ENCODE measurements at places on chromosomes 5 and 9.

GRCh38 chr5:83006683-83007283, 70.4 kb downstream of the TMEM167A start:
- no peak for DNase-seq

DNA sequence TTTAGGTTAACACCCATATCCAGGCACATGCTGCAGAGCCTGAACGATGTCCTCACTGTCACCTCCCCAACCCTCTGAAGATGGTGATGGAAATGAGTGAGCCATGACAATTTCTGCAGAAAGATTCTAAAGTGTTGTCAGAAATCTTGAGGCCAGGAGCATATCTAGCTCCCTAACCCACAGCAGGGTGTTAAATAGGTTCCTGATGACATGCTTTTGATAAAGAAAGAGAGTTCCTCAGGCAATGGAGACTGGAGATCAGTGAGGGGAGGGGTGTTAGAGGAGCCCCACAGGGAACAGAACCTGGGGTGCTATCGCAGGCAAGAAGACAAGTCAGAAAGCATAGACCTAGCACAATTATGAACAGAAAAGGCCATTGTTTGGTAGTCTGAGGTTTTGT, 95.7 kb downstream of the ENC1 start:
- no peak for DNase-seq

GRCh38 chr5:125786021-125786420, 637.2 kb upstream of the GRAMD2B start:
- no peak for DNase-seq

- DNase-seq = no peak
These were observed at the start of gene CLIC3 for GRCh38 chr9:136996361-136997292. TSS of gene CLIC3 (minus strand) at chr9:136996568. CDS start at chr9:136996543, 25 bp downstream.

GRCh38 chr5:58641533-58641932, 58.7 kb downstream of the RAB3C start:
- no peak for DNase-seq

DNA sequence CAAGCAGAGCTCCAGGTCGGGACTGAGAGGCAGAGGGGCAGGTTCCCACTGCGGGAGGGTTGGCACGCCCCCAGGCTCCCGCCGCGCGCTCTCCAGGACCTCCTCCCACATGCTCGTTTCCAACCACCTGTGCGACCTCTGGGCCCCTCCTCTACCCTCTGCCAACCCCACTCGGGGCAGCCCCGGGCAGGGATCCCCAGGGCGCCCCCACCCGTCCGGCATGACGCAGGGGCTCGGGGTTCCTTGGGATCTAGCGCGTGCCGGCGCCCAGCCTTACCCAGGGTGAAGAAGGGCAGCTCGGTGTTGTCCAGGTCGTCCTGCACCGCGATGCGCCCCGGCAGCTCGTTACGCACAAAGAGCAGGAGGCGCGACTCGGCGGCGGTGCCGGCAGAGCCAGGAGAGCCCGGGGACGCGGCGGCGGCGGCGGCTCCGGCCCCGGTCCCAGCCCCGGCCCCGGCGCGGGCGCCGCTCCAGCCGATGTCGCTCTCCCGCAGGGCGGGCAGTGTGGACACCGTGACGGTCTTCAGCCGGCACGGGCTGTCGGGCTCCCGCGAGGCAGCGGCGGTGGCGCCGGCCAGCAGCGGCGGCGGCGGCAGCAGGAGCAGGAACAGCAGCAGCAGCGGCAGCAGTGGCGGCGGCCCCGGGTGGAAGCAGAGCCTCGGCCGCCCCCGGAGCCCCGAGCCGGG, 494 bp downstream of the ASTN2 start:
- peak; percentile 74 for DNase-seq

- DNase-seq = no peak
These were observed 88.8 kb downstream of the SREK1 start for GRCh38 chr5:66232706-66233445.

Measured in ecto neural progenitor cell (in vitro differentiated cells).